IMR-90 (cell line): ENCODE measurements at places on chromosomes 4 and X. TPM values are rescaled to one million over a fixed set of nuclear protein-coding genes. Genes with fewer than 3 reads are reported as not detected.

The SMPX gene
- polyA plus RNA-seq = not detected in 2 replicates

The FDCSP gene
- polyA plus RNA-seq = not detected in 2 replicates

The ENPEP gene
- 0.07 and 0.12 TPM in 2 replicates for polyA plus RNA-seq

The FSTL5 gene
- polyA plus RNA-seq = not detected in 2 replicates

The DMRTC1B gene
- polyA plus RNA-seq = not detected in 2 replicates

The KIT gene
- polyA plus RNA-seq = 2.9 and 3.3 TPM in 2 replicates

The PDCL2 gene
- polyA plus RNA-seq = not detected in 2 replicates
